ENCODE measurements at places on chromosomes 6 and 20.
A peak's percentile ranks its signal among the peaks of the same experiment; 100 is the strongest.

- DNase-seq, result no peak
Observed at GRCh38 chr20:47356220-47356525, 326 bp downstream of the ZMYND8 start.

DNA sequence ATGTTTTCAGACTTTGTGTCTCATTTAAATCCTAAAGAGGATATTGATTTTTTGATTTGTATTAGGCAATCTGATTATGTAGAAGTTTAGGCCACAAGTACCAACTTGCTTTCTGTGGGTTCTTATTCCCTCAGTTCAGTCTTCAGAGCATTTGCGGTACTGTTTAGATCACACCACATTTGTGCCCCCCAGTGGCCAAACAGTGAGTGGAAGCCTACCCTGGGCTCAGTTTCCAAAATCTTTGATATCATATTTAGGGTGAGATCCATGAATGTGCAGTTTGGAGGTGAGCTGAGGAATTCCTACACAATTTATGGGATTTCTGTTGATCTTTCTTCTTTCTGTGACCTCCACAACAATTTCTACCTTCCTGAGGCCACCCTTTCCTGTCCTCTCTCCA lies 92.3 kb upstream of the FUT9 start:
- no peak for DNase-seq

- no peak for DNase-seq
Observed at GRCh38 chr20:19026121-19026878, 186.1 kb upstream of the SLC24A3 start.

- DNase-seq, result peak; percentile 77
Observed at GRCh38 chr6:159043947-159044346, 844 bp downstream of the TAGAP start.

- peak; percentile 76 for DNase-seq
Observed at GRCh38 chr20:43448748-43449535, 8.8 kb upstream of the SRSF6 start.

- DNase-seq, result no peak
Observed at GRCh38 chr6:144351379-144352127, 66.4 kb downstream of the UTRN start.

GRCh38 chr6:18204691-18205090 lies 49.5 kb downstream of the KDM1B start:
- DNase-seq, result no peak

DNA sequence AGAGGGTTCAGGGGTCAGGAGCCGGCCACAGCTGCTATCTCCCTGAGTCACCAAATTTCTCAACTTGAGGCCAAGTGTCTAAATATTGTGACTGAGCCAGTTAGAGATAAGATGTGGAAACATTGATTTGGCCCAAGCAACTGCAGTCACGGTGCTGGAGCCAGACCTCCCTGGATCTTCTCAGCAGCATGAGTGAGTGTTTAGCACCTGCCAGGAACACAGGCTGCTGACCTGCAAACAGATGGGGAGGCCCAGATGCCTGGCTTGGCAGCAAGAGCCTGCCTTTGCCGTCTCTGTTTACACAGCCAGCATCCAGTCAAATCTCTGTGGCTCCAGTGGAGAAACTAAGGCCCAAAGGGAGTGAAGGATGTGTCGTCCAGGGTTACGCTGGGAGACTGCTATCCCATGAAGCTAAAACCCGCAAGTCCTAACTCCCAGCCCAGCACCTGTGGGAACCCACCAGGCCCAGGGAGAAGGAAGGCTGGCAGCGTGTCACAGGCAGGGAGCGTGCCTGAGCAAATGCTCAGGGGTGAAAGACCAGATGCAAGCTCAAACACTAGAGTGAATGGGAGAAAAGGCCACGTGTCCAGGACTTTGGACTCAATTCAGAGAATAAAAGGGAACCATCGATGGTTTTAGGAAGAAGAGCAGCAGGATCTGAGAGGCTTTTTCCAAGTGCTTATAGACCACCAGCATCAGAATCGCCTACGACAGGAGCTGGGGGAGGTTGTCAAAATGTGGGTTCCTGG lies 15.9 kb upstream of the PTGIS start:
- DNase-seq, result no peak

GRCh38 chr6:75211920-75212590 lies 6.2 kb upstream of the COL12A1 start:
- no peak for DNase-seq

DNA sequence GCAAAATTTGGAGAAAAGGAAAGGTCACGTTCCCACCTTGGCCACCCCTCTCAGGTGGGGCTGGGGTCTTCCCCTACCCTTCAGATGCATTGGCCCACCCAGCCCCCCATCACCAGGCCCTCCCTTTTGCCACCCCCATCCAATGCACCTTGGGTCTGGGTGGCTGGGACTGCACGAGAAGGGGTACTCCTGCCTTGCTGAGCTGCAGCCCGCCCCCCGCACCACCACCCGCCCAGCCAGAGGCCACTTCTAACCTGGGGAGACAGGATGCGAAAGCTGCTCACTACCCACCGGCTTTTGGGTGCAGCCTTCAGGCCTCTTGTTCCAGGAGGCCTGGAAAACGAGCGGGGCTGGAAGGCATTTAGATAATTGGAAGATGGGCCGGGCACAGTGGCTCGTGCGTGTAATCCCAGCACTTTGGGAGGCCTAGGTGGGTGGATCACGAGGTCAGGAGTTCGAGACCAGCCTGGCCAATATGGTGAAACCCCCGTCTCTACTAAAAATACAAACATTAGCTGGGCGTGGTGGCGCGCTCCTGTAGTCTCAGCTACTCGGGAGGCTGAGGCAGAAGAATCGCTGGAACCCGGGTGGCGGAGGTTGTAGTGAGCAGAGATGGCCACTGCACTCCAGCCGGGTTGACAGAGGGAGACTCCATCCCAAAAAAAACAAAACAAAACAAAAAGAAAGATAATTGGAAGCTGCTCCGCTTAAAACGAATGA lies 1.2 kb upstream of the CDC25B start:
- DNase-seq, result no peak

DNA sequence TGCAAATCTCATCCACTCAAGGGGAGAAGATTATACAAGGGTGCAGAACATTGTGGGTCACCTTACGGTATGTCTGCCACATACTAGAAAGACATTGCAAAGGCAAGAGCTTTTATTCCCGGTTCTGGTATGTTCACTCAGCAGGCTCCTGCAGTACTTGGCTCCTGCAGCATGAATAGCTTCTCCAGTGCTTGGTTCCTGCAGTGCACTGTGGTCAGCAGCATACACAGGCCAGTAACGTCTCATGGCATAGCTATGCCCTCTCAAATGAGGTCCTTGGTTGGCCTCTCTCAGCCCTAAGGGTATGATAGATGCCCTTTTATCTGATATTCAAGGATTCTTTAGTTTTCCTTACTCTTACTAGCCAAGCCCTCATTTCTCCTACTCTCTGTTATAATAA lies 12.6 kb downstream of the TCP11 start:
- DNase-seq, result no peak

DNA sequence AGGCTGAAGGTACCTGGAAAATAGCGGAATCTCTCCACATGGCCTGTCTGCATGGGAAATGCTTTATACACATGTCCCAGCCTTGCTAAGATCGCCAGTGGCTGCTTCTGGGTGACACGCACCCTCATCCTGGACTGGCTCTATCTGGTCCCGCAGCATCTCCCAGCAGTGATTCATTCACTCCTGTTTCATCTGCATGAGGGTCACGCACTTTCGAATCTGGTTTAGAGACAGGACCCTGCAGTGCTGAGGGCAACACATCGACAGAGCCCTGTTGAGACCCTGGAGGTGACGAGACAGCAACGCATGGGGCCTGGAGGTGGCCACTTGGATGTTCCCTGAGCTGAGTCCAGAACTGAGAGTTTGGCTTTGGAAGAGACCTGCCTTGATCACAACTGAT lies 136.5 kb downstream of the SMOC2 start:
- DNase-seq, result no peak
